ENCODE measurements at places on chromosomes 7 and 10.

GRCh38 chr7:342681-343216, 52.8 kb downstream of the FOXL3 start:
- no peak for DNase-seq

GRCh38 chr10:97724341-97724941, 10.9 kb downstream of the MARVELD1 start:
- DNase-seq = no peak

GRCh38 chr10:93206652-93207051, 133.0 kb downstream of the CYP26A1 start:
- no peak for DNase-seq

DNA sequence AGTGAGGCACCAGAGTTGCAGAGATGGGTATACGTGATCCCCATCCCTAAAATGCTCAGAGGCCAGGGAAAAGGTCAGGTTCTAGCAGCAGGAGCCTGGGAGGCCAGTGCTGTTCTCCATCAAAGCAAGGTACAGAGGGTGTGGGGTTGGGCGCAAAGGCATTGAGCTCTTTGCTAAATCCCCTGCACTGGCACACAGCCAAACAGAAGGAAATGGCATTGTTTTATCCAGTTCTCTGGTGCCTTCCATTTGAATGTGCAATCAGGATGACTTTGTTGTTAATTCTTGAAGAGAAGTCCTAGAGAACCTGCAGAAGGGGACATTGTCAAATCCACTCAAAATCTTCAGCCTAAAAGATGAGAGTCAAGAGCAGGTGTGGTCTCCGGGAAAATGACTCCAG, 111.3 kb upstream of the CHST15 start:
- DNase-seq = no peak

DNA sequence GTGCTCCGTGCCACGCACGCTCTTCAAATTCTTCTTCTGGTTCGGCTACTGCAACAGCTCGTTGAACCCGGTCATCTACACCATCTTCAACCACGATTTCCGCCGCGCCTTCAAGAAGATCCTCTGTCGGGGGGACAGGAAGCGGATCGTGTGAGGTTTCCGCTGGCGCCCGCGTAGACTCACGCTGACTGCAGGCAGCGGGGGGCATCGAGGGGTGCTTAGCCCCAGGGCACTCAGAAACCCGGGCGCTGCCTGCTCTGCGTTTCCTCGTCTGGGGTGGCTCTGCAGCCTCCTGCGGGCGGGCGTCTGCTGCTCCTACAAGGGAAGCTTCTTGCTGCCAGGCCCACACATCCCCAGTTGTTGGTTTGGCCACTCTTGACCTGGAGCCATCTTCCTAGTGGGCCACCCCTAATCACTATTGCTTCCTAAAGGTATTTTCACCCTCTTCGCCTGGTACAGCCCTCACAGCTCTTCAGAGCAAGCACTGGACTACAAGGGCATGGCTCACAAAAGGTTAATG, 2.5 kb downstream of the ADRA2A start:
- DNase-seq = no peak

DNA sequence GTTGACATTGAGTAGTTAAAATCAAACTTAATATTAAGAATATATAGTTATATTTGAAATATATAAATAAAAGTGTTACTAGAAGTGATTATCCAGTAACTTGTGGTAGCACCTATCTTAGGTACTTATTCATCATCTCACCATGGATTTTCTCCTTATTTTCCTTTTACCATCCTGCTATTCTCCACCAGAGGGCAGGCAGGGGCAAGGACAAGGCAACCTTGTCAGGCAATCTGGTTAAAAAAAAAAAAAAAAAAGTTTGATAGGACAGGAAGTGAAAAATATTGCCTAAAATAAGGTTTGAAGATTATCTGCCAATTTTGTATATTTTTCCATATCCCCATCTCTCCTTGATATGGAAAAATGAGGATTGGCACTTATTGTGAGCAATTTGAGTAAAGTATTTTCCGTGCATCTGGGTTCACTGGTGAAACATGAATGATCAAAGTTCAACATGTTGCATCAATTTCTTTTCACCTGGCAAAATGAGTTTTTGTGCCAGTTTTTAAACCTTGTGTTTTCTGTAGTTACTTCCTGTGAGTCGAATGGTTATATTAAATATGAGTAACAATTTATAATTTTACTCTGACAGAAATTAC, 256.7 kb downstream of the AGMO start:
- DNase-seq = peak; percentile 42

GRCh38 chr7:137122145-137122544, 221.4 kb downstream of the PTN start:
- no peak for DNase-seq

- no peak for DNase-seq
Observed at GRCh38 chr7:135913404-135913803, 63.8 kb downstream of the MTPN start.

DNA sequence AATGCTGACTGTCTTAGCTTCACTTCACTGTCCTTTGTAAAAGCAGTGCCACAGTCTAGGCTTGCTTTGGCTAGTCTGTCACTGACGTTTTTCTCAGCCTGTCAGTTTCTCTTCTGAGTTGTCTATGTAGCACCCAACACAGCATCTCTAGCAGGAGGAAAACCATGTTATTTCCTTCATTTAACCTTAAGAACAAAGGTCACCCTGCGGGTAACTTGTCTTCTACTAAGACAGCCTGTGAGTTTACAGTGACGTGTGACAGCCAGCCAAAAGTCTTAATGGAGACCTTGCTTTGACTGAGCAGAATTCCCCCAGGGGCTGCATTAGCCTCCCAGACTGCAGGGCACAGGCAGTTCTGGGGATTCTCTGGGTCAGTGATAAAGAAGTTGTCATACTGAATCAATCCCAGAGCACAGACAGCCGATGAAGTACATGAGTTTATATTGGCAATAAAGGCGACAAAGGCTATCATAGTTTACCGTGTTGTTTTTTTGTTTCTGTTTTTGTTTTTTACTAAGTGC, 296.0 kb upstream of the KIAA1217 start:
- no peak for DNase-seq

DNA sequence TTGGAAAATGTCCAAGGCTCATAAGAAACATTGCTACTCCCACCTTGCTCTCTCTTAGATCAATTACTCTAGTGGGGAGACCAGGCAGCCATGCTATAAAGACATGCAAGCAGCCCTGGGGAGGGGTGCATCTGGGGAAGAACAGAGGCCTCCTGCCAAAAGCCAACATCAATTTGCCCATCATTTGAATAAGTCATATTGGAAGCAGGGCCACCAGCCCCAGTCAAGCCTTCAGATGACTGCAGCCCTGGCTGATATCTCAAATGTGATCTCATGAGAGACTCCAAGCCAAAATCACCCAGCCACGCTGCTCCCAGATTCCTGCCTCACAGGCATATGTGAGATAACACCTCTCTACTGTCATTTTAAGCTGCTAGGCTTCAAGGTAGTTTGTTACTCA, 157.5 kb upstream of the PDE1C start:
- DNase-seq = no peak

GRCh38 chr10:121753726-121754476, 155.7 kb upstream of the FGFR2 start:
- no peak for DNase-seq

DNA sequence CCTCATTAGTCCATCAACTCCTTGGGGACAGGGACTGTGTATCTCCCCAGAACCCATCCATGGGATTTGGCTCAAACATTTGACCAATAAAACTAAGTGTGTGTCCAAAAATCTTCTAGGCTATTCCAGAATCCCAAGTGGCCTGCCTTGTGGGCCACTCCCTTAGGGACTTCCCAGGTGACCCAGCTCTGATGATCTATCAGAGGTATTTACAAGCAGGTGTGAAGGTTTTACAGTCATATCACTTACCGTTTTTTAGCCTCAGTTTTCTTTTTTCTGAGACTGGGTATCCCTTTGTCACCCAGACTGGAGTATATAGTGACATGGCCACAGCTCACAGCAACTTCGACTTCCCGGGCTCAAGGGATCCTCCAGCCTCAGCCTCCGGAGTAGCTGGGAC, 64.4 kb downstream of the PIP4K2A start:
- DNase-seq = no peak

DNA sequence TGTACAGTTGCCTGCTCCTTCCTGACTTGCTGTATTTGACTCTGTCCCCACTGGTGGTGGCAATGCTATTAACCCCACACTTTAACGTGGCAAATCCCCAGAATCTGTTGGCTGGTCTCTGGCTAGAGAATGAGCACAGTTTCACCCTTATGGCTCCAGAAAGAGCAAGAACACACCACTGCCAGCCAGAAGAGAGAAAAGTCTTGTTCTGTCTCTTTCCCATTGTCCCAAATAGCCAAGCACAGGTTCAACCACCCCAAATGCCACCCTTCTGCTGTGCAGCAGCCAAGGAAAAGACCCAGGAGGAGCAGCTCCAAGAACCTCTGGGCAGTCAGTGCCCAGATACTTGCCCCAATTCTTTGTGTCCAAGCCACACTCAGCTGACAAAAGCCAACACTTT, 11.3 kb downstream of the SLC16A9 start:
- no peak for DNase-seq

DNA sequence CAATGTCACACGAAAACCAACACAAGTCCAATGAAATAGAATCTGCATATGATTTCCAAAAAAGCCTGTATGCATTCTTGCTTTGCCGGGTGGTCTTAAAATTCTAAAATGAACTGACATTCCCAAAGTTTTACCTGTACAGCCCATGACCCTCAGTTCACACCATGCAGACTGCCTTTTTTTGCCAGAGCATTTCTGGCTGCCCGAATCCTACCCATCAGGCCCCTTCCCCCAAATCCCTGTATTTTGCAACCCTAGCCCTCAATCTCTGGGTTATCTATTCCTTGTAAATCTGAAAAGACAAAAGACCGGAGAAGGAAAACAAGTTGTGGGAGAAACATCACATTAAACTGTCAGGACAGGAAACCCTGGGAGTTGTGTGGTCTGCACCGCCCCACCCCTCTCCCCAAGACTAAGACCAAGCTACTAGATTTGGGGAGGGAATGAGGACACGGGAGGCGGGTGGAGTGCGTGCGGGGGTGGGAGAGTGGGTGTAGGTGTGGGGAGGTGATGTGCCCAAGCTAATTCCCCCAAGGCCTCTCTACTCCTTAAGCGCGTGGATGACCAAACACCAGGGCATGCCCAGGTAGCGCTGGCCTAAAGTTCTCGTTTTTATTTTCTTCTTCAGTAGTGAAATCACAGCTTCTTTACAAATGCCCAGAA, 1.4 kb downstream of the JCAD start:
- DNase-seq = no peak

DNA sequence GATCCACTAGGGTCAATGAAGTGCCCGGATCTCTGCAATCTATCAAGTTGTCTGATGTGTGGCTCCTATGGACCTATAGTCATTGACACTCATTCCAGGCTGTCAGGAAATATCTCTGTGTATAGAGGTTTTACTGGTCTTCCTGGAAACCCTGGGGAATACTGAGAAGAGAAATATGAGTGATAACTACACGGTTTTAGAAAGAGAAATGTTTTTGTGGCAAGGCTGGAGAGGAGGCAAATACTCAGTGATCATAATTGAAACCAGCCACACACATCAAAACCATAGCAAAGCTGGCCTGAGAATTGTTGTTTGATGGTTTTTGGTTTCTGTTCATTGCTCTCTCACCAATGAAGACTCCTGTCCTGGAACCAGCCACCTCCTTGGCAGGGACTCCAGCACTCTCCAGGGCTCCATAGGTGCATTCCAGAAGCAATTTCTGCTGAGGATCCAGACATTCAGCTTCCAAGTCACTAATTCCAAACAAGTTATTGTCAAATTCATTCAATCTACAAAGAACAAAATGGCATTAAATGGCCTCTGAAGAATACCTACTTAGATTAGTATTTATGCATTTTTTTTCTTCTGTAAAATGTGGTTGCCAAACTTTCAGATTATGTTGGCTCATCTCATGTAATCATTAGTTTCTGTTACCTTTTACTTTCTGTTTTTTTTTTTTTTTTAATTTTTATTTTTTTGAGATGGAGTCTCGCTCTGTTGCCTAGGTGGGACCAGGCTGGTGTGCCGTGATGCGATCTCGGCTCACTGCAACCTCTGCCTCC, 108.6 kb upstream of the ABI1 start:
- no peak for DNase-seq

- DNase-seq = no peak
Observed at GRCh38 chr10:126502441-126502840, 114.2 kb upstream of the ADAM12 start.

GRCh38 chr7:90749774-90750173, 153.7 kb downstream of the CDK14 start:
- no peak for DNase-seq

- no peak for DNase-seq
Observed at GRCh38 chr10:124520558-124521428, 59.2 kb downstream of the LHPP start.

Data from hematopoietic multipotent progenitor cell (in vitro differentiated cells).